Hepatic stellate cell (primary cell): ENCODE measurements at places on chromosomes 5 and 9.

DNA sequence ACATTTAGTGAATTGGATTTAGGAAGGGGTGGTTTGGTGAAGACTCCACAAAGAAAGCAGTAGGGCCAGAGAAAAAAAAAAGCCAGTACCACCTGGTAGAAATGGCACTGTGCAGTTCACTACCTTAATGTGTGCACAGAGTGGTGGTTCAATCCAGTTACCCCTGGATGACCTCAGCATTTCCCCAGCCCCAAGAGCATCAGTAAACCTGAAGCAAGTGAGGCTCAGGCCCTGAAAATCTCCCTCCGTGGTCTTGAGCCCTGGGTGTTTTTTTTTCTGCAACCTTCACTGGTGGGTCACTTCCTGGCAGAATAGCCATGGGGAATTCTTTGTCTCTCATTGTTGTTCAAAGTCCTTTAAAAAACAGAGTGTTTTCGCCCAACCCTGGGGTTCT, 202.9 kb downstream of the GADD45G start:
- no peak for DNase-seq

GRCh38 chr9:38227656-38228055, 158.6 kb upstream of the SHB start:
- no peak for DNase-seq

DNA sequence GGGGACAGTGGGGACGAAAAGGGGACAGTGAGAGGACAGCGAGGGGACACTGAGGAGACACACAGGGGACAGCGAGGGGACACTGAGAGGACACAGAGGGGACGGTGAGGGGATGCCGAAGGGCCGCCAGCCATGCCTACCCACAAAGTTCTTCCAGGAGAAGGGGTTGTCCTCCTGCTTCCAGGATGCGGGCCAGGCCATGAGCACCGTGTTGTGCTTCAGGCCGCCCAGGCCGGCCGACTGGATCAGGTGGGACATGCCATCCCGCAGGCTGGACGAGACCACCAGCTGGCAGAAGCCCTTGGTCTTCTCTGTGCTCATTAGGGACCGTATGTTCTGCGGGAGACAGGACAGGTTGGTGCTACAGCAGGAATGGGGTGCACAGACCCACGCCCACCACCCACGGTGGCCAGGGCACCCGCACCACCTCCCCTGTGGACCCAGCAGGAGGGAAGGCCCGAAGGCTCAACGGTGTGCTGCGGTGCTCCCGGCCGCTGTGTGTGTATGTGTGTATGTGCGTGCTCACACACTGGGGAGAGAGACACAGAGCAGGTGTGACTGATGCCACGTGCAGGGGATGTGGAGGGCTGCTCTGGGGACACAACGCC, 46.6 kb downstream of the SLC12A7 start:
- no peak for DNase-seq

- DNase-seq: no peak
These were observed 93.4 kb downstream of the OSTF1 start for GRCh38 chr9:75181750-75182149.

DNA sequence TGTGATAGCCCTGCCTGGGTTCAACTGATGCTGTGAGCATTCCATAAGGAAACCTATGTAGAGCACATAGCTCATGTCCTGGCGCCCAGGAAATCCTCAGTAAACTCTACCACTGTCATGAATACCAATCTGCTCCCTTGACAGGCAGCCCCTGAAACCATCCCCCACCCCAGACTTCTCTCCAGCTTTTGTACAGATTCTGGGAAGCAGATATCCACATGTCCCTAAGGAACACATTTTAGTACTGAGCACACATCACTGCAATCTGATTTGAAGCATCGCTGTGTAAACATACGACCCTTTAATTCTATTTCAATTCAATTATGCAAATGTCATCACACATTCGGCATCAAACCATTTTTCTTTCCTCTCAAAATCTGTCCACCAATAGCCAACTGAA, 89.5 kb upstream of the FSTL4 start:
- no peak for DNase-seq

DNA sequence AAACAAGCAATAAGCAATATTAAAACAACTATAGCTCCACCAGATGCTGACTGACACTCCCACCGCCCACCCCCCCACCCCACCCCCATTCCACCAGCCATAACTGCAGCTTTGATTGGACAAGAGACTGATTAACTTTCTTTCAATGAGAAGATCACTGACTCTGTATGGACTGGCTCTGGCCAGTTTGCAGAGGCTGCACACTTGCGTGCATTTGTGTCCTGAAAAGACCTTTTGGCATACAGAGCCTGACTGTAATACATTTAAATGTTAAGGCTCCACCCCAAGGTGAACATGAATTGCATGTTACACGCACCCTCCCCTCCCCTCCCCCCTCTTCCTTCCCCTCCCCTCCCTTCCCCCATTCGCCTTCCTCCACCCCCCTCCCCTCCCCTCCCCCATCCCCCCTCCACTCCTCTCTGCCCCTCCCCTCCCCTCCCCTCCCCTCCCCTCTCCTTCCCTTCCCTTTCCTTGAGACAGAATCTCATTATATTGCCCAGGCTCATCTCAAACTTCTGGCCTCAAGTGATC, 31.1 kb downstream of the FGD3 start:
- DNase-seq: no peak
